ENCODE measurements at places on chromosomes 7 and 10. TPM values are rescaled to one million over a fixed set of nuclear protein-coding genes. Genes with fewer than 3 reads are reported as not detected.

- no peak overlapping the region for H3K4me3 ChIP-seq
- no peaks in the 10 kb centered on the region for H3K27me3 ChIP-seq
- DNase-seq = no peak
- H3K4me1 ChIP-seq = no peaks in the 10 kb centered on the region
These were observed 35.0 kb upstream of the USP6NL start for GRCh38 chr10:11646450-11646849.

GRCh38 chr10:10149899-10150298 lies 867.8 kb upstream of the CELF2 start:
- no peaks in the 10 kb centered on the region for H3K27me3 ChIP-seq
- no peak overlapping the region for H3K27ac ChIP-seq
- no peak overlapping the region for H3K4me3 ChIP-seq

The NRCAM gene
- polyA plus RNA-seq = 2.2 TPM

- no peaks in the 10 kb centered on the region for H3K4me1 ChIP-seq
- DNase-seq = no peak
- no peak overlapping the region for H3K27ac ChIP-seq
- H3K4me3 ChIP-seq = no peak overlapping the region
- H3K36me3 ChIP-seq = no peaks in the 10 kb centered on the region
These were observed 65.6 kb downstream of the TWIST1 start for GRCh38 chr7:19051767-19052375.

The MDFIC gene
- polyA plus RNA-seq = 46.3 TPM
